ENCODE measurements at places on chromosomes 12 and 14. TPM values are rescaled to one million over a fixed set of nuclear protein-coding genes. Genes with fewer than 3 reads are reported as not detected.

The PTPN6 gene
- 37.5 TPM for total RNA-seq

The CHFR gene
- 35.7 TPM for total RNA-seq

The HCAR3 gene
- total RNA-seq = not detected

The RNASE3 gene
- not detected for total RNA-seq

The GPX2 gene
- not detected for total RNA-seq
